ENCODE measurements at places on chromosomes 2 and 18.

DNA sequence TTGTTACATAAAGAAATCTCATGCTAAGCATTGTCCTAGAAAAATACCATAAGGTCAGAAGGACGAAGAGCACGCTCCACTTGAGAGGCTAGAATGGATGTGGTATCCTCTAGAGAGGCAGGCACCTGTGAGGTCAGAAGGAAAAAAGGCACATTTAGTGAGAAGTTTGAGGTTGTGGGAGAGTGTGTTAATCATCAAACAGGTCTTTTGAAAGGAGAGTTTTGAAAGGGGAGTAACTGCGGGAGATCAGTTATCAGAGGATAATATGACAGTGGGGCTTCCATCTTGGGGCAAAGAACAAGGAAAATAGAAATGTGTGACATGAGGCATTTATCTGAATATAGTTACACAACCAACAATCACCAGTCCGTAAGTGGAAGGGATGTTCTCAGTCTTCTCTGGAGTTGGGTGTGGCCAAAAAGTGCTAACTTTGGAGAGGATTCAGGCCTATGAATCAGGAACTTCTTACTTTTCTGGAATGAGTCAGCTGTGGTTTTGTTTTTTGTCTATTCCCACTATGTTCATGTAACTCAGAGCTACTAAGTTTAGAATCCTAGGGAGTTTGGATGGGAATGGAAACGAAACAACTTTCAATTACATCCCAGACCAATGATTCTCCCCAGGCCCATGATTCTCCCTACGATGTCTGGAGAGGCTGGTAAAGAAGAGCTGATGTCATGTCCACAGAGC is 451.4 kb upstream of the ST6GAL2 start:
- peak; percentile 79 for DNase-seq

- peak; percentile 71 for DNase-seq
These were observed 2.7 kb upstream of the PID1 start for GRCh38 chr2:229273723-229274338.

GRCh38 chr2:6418291-6418690 is 447.4 kb downstream of the CMPK2 start:
- no peak for DNase-seq

GRCh38 chr2:106953779-106954178 is 67.8 kb upstream of the ST6GAL2 start:
- DNase-seq, result no peak

DNA sequence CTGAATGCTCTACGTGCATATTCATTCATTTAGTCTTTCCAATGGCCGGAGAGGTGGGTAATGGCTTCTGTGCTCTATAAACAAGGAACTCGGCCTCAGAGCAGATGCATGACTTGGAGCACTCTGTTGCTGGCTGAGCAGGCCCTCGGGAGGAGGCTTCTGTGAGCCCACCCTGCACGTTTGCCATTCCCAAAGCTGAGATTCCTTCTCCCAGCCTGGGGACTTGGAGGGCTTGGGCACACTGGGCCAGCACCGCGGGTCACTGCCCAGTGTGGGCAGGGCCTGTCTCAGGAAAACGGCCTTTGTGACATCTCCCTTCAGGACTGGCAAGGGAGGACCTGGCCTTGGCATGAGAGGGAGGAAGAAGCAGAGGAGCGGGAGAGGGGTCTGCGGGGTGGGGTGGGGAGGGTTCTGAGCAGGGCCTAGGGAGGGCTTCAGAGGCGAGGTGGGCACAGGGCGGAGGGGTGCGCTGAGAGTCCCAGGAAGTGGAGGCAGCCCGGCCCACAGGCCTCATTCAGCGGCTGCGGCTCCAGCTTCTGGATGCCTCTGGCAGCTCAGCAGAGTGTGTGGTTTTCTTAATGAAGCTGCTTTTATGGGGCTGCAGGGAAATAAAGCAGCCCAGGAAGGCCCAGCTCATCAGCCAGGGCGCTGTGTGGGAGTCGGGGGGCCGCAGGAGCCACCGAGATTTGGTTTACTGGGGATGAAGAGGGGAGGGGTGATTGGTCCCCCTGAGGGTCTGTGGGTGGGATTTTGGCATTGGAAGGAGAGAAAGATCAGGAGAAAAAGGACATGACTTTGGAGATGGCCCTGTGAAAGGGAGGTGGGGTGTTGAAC is 51.7 kb upstream of the OTOF start:
- DNase-seq, result no peak

- no peak for DNase-seq
These were observed 13.2 kb downstream of the VAPA start for GRCh38 chr18:9926977-9927376.

GRCh38 chr2:28142386-28142785 is 250.3 kb upstream of the FOSL2 start:
- DNase-seq, result peak; percentile 26

DNA sequence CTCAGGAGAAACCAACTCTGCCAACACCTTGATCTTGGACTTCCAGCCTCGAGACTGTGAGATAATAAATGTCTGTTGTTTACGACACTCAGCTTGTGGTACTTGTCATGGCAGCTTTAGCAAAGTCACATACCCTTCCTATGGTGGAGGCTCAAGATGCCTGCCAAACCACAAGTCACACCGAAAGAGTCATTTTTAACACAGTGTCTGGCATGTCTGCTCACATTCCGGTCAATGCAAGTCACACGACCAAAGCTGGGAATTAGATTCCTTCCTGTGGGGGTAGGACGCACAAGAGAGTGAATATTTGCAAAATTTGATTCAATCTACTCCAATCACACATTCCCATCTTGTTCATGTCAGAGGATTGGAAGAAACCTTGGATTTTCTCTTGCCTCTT is 24.6 kb downstream of the KCNE4 start:
- DNase-seq, result peak; percentile 57

DNA sequence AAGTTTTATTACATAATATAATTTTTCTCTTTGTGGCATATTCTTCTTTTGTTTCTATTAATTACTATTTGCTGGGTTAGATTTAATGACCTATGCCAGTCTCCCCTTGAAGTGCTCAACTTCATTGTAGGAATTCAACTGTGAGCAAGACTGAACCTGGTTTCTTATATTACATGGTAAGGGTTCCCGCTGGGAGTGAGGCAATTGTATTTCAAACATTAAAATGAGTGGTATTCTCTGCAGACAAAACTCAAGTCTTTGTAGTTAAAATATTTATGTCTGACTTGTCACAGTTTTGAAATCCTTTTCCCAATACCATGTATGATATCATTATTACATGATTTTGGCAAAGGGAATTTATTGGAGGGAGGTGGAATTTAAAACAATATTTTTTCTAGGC is 278.7 kb downstream of the GULP1 start:
- DNase-seq, result no peak

- DNase-seq, result no peak
These were observed 103.2 kb upstream of the SMIM21 start for GRCh38 chr18:75530566-75531211.

GRCh38 chr18:44134447-44134846 is 546.2 kb upstream of the SETBP1 start:
- no peak for DNase-seq

DNA sequence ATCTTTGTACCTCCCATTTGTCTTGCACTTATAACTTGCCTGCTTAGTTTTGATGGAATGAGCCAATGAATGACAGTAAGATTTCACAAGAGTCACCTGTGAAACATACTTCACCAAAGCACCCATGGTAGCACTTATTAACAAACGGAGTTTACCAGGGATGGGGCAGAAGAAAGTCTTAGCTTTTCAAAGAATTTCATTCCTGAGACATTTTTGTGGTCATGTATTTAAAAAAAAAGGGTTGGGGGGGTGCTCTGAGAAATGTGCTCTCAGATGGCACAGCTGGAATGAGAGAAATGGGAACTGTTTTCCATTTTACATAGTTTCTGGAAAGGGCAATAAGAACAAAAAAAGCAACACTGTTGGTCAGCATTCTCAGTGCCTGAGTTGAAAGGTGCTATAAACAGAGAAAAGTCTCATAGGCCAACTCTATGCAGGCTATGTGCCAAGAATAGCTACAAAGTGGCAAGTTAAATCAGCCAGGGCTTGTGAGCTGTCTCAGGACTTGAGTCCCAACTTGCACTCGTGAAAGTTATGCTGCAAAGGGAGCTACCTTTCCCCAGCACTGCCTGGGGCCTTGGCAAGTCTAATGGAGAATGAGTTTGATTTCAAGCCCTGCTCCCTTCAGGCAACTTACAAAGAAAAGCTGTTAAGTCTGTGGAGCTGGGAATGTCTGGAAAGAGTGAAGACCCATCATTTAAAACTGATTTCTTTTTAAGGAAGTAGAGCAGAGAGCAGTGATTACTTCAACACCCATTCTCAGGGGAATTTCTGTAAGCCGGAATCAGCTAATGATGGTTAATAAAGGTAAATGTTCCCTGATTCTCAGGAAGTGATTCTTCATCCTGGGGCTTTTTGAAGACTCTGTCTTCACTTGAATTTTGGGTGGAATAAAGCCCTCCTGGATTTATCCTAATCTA is 170.6 kb downstream of the SLC8A1 start:
- DNase-seq, result peak; percentile 44

- no peak for DNase-seq
These were observed 54.7 kb downstream of the CCDC68 start for GRCh38 chr18:54904581-54904980.

DNA sequence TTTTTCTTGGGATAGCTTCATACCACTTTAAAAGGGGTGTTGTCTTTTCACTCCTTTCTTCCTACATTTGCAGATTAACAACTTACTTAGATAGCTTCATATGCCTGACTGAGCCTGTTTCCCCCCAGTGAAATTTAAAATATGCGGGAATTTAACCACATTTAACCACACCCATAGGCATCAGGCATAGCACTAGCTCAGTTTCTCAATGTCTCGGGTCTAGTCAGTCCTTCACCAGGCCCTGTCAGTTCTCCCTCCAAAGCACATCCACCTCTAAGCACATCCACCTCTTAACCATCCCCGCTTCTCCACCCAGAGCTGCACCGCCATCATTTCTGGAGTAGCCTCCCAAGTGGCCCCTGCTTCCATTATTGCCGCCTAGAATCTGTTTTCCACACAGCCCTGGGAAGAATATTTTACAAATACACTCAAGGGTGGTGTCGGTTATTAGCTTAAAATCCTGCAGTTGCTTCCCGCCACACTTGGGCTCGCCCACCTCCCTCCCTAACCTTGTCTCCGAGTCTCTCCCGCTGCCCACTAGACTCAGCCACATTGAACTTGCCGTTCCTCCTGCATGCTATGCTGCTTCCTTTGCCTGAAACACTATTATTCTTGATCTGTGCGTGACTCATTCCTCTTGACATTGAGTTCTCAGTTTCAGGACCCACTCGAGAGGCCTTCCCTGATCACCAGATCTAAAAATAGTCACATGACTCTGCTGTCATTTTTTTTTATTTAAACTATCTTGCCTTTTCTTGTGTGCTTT is 68.3 kb downstream of the SPTBN1 start:
- DNase-seq, result peak; percentile 67

GRCh38 chr2:100934504-100935371 is 67.4 kb upstream of the RPL31 start:
- no peak for DNase-seq

DNA sequence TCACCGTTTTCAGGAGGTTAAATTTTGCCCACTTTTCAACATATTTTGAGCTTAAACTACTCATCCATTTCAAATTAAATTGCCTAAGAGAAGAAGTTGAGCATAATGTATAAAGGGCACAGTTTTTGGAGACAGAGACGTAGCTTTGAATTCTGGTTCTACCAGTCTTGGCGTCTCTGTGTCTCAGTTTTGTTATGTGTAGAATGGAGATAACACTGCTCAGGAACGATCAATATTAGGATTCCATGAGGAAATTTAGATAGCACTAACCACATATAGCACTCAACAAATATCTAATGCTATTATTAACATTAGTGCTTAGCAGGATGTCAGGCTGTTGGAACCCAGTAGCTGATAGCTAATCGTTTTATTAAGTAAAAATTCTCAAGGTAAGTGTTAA is 40.4 kb upstream of the GATA6 start:
- DNase-seq, result no peak

GRCh38 chr18:31275722-31276463 is 42.1 kb upstream of the DSG1 start:
- DNase-seq, result no peak

- DNase-seq, result no peak
These were observed 316.2 kb downstream of the EPHA4 start for GRCh38 chr2:221255862-221256261.

DNA sequence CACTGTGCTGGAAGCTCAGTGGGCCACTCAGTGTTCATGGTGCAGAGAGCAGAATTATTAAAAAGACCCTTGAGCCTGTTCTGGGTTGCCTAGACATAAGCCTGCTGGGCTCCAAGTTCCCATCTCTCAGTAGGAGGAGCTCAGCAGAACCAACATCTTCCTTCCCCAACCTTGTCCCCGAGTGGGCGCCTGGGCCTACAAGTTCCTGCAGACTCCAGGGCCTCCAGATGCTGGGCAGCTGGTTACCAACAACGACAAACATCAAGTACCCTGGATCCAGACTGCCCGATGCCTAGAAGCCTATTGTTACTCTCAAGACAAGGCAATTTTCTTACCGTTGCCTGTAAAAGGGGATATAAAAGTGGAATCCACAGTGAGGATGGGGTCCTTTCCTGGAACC is 214.2 kb downstream of the HAUS1 start:
- no peak for DNase-seq

DNA sequence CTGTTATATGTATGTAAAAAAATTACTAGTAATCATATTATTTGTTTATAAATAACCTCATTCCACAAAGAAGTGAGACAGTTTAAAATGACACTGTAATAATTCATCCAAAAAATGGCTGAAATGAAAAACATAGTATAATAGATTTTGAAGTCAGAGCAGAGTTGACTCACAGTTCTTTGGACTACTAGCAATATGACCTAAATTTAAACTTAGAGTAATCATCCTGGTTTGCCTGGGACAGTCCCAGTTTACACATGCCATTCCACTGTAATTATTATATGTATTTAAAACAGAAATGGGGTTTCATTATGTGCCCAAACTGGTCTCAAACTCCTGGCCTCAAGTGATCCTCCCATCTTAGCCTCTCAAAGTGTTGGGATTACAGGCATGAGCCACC is 48.3 kb downstream of the CCDC88A start:
- DNase-seq, result no peak

- DNase-seq, result no peak
These were observed 271.2 kb downstream of the LPIN1 start for GRCh38 chr2:12017499-12018157.

DNA sequence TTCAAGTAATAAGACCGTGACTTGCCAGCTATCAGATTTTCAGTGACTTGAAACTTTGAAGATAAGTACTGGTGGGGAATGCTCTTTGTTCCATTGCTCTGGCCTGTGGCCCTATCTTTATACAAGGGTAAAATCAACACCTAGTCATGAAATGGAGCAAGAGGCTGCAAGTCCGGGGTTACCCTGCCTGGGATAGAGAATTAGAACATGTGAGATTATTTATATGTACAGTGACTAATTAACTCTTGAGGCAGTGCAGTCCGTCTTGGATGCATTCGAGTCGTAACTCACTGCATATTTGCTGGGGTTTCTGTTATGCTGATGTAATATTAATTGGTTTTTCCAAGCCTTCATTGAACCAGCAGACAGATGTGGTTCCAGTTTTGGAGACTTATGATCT is 105.8 kb upstream of the LYPD6 start:
- peak; percentile 63 for DNase-seq

DNA sequence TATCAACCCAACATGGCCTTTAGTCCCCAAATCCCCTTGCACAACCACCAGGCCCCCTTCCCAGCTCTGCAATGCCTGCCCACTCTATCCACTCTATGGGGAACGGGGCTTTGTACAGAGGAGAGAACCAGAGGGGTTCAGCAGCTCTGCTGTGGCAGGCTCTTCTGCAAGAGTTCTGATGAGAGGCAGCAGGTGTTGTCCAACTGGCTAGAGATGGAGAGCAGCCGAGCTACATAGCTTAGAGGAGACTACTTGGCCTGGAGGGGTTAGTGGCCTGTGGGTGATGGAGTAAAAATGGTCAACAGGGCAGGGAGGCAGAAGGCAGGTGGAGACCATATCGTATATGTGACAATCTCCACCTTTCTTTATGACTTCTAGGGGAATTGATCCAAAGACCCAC is 103.0 kb downstream of the QPCT start:
- DNase-seq, result no peak

- DNase-seq, result no peak
These were observed 28.6 kb downstream of the IRS1 start for GRCh38 chr2:226771067-226771466.
